ENCODE measurements at places on chromosomes 1 and 21. TPM values are rescaled to one million over a fixed set of nuclear protein-coding genes. Genes with fewer than 3 reads are reported as not detected.

- DNase-seq, result no peak
These were observed 164.2 kb upstream of the PTBP2 start for GRCh38 chr1:96557336-96557735.

DNA sequence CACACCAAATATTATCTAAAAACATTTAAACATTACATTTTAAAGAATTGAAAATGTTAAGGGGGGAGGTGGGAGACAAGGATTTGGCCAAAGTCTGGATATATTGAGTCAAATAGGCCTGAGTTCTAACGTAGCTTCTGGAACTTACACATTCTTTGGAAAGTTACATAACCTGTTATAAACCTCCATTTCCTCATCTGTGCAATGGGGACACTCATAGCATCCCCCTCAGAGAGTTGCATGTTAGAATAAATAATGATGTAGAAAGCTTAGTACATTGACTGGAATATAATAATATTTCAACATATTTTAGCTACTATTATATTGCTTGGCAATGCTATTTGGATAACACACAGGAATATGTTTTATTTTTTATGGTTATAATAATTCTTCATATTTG, 117.7 kb downstream of the ATG4C start:
- DNase-seq, result no peak

- no peak for DNase-seq
These were observed 12.4 kb upstream of the PODN start for GRCh38 chr1:53049574-53049967.

DNA sequence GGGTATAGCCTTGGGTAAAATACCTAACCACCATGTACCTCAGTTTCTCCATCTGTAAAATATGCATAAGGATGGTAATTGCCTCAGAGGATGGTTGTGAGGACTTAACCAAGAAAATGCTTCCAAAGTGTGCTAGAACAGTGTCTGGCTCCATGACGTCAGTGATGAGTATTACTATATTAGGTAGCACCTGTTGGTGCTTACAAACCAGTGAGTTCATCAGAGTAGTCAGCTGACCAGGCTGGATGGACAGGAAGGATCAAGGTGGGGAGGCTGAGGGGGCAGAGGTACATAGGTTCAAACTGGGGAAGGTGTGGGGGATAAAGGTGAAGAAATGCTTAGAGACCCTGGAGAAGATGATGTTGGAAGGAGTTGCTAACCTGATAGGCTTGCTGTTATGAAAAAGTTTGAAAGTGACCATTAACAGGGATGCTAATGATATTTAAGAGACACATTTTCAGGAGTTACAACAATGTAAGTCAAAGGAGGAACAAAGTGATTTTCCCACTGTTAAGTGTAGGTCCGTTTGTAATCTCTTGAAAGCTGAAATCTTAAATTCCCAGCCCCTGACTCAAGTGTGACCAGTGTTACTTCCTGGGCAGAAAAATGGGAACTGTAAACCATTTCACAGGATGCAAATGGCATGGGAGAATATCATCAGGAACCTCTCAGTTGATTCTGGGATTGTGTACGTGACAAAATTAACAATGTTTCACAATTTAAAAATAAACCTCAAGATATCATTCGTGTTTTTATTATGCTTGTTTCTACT, 4.4 kb downstream of the NTPCR start:
- no peak for DNase-seq

GRCh38 chr1:181081395-181081794, 7.1 kb upstream of the IER5 start:
- no peak for DNase-seq

The FAM110D gene
- not detected for total RNA-seq

The KCNQ4 gene
- 0.20 TPM for total RNA-seq

The LEFTY1 gene
- 0.75 TPM for total RNA-seq

The CYP4A22 gene
- total RNA-seq, result not detected
